Cardiac muscle cell (in vitro differentiated cells and primary cell): ENCODE measurements at places on chromosomes 6 and 20. TPM values are rescaled to one million over a fixed set of nuclear protein-coding genes. Genes with fewer than 3 reads are reported as not detected.

GRCh38 chr6:47302043-47302442, 7.7 kb downstream of the TNFRSF21 start:
- DNase-seq = no peak

DNA sequence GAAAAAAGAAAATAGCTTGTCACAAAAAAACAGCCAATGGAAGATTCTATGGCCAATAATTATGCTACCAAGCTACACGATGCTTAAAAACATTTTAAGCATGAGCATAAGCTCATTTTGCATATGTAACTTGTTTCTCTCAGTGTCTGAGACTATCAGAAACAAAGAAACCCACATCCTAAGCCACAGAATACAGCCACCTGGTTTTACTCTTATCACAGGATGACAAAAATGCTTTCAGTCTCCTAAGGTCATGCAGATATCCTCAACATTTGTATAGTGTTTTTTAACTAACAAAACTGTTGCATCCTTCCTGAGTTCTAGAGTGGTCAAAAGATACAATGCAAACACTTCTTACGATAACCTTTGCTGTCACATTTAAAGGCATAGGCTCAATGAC, 172.1 kb upstream of the RUNX2 start:
- no peak for DNase-seq

DNA sequence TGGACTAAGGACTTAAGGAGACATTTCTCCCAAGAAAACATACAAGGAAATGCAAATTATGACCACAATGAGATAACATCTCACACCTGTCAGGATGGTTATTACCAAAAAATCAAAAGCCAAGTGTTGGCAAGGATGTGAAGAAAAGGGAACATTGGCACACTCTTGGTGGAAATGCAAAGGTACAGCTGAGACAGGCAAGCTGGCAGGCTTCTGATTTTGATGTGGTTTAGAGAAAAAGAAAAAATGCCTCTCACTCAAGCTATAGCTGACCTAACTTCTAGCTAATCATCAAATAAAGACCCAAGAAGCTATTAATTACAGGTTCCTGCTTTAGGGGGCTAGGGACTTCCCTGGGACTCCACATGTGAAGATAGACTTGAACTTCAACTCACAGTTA, 139.8 kb downstream of the THEMIS start:
- DNase-seq = no peak

Gene PLCB4
- 23.6 and 31.6 TPM in 2 replicates for total RNA-seq

Gene OPRL1
- total RNA-seq = 5.3 and 9.6 TPM in 2 replicates
